ENCODE measurements at places on chromosomes 16 and 17.

GRCh38 chr17:43175213-43176118 lies 4.5 kb downstream of the NBR1 start:
- DNase-seq, result no peak

GRCh38 chr16:89564476-89565255 lies 4.2 kb downstream of the RPL13 start:
- peak; percentile 38 for DNase-seq

- DNase-seq, result no peak
These were observed 1.2 kb upstream of the LIG3 start for GRCh38 chr17:34979153-34979552.

- DNase-seq, result no peak
These were observed 138.4 kb downstream of the PHKB start for GRCh38 chr16:47599512-47599911.

GRCh38 chr16:27399969-27400368 lies 2.0 kb upstream of the IL21R start:
- DNase-seq, result no peak

- no peak for DNase-seq
These were observed 21.1 kb upstream of the KCNG4 start for GRCh38 chr16:84260766-84261554.

All from HT1080 (cell line).